Activated CD8-positive, alpha-beta T cell treated with anti-CD3 and anti-CD28 coated beads for 36 hours (primary cell): ENCODE measurements at places on chromosomes 1 and 21.
A peak's percentile ranks its signal among the peaks of the same experiment; 100 is the strongest.

GRCh38 chr1:88973520-88974137 is 18.8 kb downstream of the KYAT3 start:
- no peak for DNase-seq

GRCh38 chr1:222023025-222023424 is 281.1 kb upstream of the DUSP10 start:
- no peak for DNase-seq

GRCh38 chr1:24768873-24769605 is 23.8 kb downstream of the CLIC4 start:
- no peak for DNase-seq

DNA sequence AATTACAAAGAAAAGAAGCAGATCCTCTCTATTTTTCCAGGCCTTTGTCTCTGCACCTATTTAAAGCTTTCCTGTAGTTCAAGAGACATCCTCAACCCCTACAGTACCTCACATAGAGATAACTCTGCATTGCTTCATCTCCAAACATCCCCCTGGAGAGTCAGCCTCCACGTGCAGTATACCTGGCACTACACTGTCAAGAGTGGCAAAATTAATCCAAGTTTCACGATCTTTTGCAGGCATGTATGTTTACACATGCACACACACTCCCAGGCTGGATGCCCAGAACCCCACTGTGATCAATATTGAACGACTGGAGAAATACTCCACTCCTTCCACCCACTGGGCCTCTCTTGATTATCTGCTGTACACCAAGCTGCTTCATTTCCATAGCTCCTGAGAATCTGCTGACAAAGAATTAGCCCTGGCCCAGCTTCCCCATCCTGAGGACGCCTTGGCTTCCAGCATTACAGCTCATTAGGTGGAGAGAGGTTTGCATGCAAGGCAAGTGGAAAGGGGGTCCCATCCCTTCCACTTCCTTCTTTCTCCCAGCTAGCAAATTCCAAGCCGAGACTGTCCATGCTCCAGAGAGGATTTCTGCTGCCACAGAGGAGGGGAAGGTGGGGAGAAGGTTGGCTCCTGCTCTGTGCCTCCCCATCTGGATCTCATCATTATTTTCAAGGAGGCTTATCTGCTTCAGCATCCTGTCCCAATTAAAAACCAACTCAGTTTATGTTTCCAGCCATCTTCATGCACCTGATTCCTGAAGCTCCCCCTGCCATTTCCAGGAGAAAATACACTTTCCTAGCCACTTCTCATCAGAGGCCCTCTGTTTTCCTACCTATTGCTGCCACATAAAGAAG is 66.5 kb upstream of the GOLT1A start:
- DNase-seq: no peak

GRCh38 chr1:110787328-110788071 is 85.4 kb upstream of the CD53 start:
- DNase-seq: peak; percentile 73

- DNase-seq: no peak
Measured at GRCh38 chr1:101119289-101119688, 93.7 kb upstream of the DPH5 start.

DNA sequence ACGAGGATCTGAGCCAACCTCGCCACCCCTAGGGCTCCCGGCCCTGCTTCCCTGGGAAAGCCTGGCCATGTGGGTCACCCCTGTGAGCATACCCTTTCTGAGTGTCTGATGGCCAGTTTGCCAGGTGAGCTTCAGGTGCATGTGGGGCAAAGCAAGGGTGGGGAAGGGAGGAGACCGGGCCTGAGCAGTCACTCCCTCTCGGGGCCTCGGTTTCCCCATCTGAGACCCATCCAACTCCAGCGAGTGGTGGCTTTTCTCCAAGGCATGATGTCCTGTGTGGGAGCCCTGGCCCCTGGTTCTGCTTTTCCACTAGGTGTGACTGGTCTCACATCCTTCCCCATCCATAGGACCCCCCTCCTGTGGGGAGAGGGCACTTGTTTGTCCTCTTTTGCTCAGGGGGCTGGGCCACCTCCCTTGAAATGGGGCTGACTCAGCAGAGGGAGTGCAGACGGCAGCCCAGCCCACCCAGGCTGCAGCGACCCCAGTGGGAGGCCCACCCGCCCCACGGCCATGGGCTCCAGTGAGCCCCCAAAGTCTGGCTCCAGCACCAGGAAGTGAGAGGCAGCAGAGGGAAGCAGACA is 1.7 kb upstream of the WNT9A start:
- DNase-seq: no peak

DNA sequence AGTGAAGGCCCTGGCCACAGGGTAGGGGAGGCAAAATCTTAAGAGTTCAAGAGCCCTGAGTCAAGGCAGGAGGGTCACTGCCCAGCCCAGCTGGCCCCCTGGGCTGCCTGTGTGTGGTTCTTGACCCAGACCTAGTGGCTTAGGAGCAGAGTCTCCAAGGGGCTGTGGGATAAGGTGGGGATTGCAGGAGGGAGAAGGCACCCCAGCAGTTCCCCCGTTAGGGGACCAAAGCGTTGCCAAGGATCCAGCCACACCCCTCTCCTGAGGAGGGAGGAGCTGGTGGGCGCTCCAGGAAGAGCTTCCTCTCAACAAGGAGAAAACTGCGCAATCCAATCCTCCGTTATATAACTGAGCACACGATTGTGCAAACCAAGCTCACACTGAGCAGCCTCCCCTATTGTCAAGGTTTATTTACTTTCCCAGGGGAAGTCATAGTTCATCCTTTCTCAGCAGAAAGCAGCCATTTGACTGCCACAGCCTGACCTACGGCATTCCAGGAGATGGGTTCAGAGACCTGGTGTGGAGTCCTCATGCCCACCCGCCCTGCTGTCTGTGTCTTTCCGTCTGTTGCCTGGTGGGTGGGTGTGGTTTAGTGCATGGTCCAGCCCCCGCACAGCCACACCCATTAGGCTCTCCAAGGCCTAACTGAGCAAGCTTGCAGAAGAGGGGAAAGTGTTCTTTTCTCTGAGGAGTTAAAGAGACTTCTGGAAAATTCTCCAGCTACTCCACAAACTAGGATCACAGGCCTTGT is 3.5 kb downstream of the EPHX1 start:
- peak; percentile 30 for DNase-seq

GRCh38 chr1:199546323-199546722 is 481.2 kb upstream of the NR5A2 start:
- DNase-seq: no peak

DNA sequence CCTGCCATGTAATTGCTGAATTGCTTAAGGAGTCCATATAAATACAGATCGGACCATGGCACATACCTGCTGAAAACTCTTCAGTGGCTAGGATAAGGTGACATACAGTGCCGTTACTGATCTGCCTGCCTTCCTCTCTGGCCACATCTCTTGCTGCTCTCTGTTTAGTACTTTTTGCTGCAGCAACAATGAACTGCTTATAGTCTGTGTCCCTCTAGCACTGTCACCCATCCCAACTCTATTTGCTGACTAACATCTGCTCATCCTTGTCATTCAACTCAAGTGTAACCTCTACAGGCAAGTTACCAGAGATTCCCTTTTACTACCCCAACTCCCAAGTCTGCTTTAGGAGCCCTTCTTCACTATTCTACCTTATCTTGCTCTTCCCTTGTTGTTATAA is 65.6 kb downstream of the GTF2B start:
- no peak for DNase-seq

GRCh38 chr1:111364690-111365089 is 62.8 kb downstream of the OVGP1 start:
- no peak for DNase-seq

DNA sequence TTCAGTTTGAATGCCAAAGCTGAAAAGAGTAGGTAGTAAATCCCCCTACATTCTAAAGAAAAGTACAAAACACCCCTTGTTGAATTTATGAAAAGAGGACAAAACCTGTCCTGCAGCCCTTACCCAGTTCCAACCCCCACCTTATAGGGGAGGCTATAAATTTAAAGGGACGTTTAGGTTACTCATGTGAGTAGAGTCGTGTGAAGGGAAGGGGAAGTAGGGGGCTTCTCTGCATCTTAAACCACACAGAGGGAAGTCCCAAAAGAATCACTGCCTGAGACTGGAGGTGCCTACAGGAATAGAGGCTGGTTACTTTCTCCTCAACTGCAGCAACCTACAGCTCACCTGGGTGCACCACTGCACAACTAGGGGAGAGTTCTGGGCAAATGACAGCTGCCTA is 36.7 kb upstream of the KIRREL1 start:
- no peak for DNase-seq

- DNase-seq: no peak
Measured at GRCh38 chr1:167815650-167816049, 93.9 kb downstream of the MPZL1 start.

GRCh38 chr1:89260042-89260441 is 12.6 kb downstream of the GBP5 start:
- peak; percentile 17 for DNase-seq

- no peak for DNase-seq
Measured at GRCh38 chr1:175783126-175783722, 39.8 kb upstream of the TNR start.

GRCh38 chr1:247639381-247639981 is 34.1 kb downstream of the OR2G3 start:
- DNase-seq: peak; percentile 64

DNA sequence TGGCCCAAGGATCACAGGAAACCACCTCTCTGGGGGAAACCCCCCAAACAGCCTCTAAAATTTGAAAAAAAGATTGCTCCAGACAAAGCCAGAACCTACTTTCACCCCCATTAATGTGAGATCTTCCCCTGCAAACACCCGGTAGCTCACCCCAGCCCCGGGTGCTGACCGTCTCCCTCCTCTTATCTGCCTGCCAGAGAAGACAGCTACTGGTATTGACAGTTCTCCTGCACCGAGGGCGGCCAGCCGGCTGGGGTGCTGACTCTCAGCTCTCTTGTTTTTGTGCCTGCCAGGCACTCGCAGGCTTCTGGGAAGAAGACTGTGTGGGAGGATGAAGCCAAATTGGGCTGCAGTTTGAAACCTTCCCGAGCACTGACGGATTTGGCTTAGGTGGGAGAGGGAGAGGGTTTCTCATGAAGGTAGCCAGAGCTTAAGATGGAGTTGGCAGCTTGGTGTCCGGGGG is 48.2 kb downstream of the RASSF5 start:
- DNase-seq: peak; percentile 67

DNA sequence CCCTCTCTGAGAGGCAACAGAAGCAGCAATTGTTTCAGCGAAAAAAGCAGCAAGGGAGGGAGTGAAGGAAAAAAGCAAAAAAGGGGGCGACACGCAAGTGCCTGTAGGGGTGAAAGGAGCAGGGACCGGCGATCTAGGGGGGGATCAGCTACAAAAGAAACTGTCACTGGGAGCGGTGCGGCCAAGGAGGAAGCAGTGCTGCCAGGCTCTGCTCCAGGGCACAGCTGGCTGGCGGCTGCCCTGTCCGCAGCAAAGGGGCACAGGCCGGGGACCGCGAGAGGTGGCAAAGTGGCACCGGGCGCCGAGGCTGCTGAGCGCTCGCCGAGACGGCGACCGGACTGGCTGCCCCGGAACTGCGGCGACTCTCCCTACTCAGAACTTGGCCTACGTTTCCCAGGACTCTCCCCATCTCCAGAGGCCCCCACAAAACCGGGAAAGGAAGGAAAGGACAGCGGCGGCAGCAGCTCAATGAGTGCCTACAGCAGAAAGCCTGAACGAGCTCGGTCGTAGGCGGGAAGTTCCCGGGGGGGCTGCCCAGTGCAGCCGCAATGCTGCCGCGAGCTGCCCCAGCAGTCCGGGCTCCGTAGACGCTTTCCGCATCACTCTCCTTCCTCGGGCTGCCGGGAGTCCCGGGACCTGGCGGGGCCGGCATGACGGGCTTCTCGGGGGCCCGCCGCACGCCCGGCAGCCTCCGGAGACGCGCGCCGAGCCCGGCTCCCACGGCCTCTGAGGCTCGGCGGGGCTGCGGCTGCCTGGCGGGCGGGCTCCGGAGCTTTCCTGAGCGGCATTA is 1.0 kb upstream of the CDKN2C start:
- DNase-seq: peak; percentile 58

DNA sequence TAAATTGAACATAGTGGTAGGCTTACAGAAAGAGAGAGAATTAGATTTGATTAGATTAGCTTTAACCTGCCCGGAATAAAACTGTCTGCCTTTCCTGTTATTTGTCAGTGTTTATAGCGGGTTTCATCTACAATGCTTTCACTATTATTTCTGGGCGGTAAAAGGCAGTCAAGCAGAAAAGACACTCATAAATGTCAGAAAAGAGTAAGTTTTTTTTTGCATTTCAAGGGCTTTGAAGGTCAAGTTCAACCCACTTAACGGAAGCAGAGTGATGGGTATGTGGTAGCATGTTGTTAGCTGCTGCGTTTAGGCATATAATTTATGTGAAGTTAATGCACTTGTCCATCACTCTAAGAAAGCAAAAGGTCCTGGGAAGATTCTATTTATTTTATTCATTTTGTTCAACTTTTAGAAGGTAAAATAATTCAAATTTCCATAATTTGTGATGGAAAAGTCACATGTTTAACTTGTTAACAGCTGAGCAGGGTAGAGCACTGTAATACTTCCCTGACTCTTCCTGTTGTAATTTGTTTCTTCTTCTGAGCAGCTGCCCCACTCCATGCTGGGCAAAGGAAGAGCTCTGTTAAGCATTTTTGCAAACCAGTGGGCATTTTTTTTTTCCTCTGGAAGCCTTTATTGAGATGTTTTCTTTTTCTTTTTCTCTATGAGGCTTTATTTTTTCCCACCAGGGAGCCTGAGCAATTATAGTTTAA is 220.1 kb downstream of the ST6GALNAC3 start:
- no peak for DNase-seq

DNA sequence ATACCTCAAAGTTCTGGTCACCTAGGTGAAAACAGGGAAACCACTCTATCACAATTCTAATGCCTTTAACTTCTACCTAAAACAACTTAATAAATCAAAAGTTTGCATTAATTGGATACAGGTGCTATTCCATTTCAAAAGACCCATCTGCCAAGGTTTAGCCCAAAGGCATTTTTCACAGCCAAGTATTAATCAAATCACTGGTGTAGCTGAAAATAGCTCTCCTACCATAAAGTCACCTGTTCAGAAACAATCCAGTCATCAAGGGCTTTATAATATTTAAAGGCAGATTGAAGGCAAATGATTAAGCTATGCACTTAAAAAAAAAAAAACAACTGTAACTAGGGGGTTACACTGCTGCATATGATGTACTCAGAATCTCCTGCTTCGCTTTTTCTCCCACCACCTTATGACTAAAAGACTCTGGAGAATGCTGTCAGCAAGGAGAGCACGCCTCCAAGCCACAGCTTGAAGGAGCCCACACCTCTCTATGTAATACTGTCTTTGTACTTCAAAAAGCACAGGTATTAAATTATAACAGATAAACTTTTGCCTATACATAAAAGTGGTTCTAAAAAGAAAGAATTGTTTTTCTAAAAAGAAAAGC is 20.5 kb downstream of the KIAA0319L start:
- DNase-seq: peak; percentile 39

GRCh38 chr21:32299695-32300094 is 1.0 kb downstream of the MRAP start:
- no peak for DNase-seq

- DNase-seq: no peak
Measured at GRCh38 chr1:201945863-201946223, 505 bp downstream of the LMOD1 start.

- DNase-seq: no peak
Measured at GRCh38 chr1:170518965-170519364, 13.0 kb upstream of the GORAB start.

DNA sequence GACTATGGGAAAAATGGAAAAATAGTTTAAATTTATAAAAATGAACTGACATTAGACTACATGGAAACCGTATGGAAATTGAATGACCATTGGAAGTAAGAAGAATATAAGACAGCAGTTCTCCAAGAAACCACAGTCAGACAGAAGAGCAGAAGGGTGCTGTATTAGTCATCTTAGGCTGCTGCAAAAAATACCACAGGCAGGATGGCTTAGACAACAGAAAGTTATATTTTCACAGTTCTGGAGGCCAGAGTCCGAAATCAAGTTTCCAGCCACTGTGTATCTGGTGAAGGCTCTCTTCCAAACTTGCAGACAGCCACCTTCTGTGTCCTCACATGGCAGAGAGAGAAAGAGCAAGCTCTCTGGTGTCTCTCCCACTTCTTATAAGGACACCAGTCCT is 175.2 kb downstream of the DSCAM start:
- DNase-seq: no peak
